Activated CD4-positive, alpha-beta T cell treated with anti-CD3 and anti-CD28 coated beads for 36 hours (primary cell): ENCODE measurements at places on chromosomes 5 and 9. TPM values are rescaled to one million over a fixed set of nuclear protein-coding genes. Genes with fewer than 3 reads are reported as not detected.

DNA sequence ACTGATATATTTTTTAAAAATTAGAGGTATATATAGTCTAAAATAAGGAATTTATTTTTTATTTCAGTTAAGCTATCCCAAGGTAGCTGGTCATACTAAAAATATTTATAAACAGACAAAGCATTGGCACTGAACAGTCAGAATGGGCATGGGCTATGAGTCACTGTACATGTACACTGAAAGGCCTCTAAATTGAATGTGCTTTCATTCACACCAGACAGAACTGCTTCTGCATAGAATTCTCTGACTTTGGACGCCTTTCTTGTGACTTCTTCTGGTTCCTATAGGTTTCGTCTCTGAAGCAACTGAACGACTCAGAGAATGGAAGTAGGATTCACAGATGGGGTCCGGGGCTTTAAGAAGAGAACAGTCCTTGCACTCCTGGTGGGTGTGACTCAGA, 394.8 kb upstream of the MEF2C start:
- H3K4me3 ChIP-seq: no peak overlapping the region
- no peaks in the 10 kb centered on the region for H3K36me3 ChIP-seq
- H3K27ac ChIP-seq: no peak overlapping the region

GRCh38 chr9:124747065-124747464, 24.0 kb downstream of the NR6A1 start:
- no peaks in the 10 kb centered on the region for H3K36me3 ChIP-seq
- H3K4me1 ChIP-seq: peaks cover 6% of the 10 kb centered on the region
- no peak overlapping the region for H3K27ac ChIP-seq
- no peak overlapping the region for H3K4me3 ChIP-seq

The ASPN gene
- total RNA-seq: not detected

GRCh38 chr5:173888473-173889131, 453 bp downstream of the CPEB4 start:
- H3K27ac ChIP-seq: peak overlapping the region; percentile 98
- peak; percentile 32 for DNase-seq
- no peaks in the 10 kb centered on the region for H3K36me3 ChIP-seq
- H3K4me3 ChIP-seq: peak overlapping the region; percentile 96
- H3K4me1 ChIP-seq: peaks cover 66% of the 10 kb centered on the region

DNA sequence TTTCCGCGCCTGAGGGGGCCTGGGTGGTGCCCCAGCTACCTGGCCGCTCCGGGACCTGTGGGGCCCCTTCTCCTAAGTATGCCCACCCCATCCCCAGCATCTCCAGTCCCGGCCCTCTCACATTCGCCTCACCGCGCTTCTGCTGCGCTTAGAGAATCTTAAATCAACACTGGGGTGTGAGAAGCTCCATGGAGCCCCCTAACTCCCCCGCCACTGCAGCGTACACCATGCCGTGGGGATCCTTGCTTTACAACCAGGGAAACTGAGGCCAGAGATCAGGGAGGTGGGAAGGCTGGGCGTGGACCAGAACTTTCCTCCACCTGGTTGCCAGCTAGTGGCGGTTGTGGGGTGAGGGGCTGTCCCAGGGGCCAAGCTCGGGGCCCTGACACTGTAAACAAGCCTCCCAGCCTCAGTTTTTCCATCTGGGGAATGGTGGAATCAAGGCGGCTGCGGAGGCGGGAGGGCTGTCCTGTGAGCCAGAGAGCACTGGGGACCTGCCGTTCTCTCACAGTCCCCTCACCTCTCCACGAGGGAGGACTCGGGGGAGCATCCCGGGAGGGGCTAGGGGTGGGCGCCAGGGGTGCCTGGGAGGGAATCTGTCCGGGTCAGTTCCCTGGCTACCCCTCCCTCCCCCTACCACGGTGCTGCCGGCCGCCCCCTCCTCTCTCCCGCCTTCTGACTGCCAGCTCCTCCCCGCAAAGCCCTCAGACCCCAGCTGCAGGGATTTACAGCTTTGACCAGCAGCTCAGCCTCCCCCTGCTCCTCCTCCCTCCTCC, 161.2 kb downstream of the C9orf50 start:
- peak overlapping the region; percentile 72 for H3K4me3 ChIP-seq
- peak; percentile 81 for DNase-seq
- H3K36me3 ChIP-seq: no peaks in the 10 kb centered on the region
- H3K27me3 ChIP-seq: no peaks in the 10 kb centered on the region
- peak overlapping the region; percentile 74 for H3K27ac ChIP-seq

The NPR3 gene
- total RNA-seq: 0.09 TPM

The PRRX2 gene
- 0.57 TPM for total RNA-seq

The SLCO4C1 gene
- 0.28 TPM for total RNA-seq

DNA sequence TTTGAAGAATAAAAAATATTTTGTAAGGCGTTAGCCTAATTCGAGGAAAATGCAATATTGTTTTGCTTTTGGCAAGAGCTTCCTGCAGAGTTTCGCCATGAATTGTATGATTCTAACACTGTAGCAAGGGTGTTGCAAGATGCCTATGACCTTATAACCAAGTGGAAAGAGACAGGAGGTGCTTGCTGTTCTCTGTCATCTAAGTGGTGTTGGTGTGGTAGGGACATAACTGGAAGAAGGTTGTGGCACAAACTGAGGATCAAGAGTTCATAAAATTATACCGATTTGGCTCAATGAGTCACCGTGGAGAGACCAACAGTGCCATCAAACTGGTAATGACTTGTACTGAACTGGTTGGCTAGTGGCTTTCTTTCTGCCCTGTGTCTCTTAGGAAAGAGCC, 6.3 kb downstream of the STC2 start:
- peaks cover 46% of the 10 kb centered on the region for H3K27me3 ChIP-seq
- DNase-seq: no peak
- no peak overlapping the region for H3K4me3 ChIP-seq
- H3K4me1 ChIP-seq: peaks cover 26% of the 10 kb centered on the region
- peaks cover 94% of the 10 kb centered on the region for H3K36me3 ChIP-seq

GRCh38 chr9:34985311-34985899, 4.1 kb upstream of the DNAJB5 start:
- peak; percentile 81 for DNase-seq
- no peak overlapping the region for H3K4me3 ChIP-seq
- H3K36me3 ChIP-seq: no peaks in the 10 kb centered on the region

The SH3TC2 gene
- total RNA-seq: not detected

GRCh38 chr9:129900263-129901027, 65.2 kb downstream of the USP20 start:
- H3K4me3 ChIP-seq: no peak overlapping the region
- H3K27me3 ChIP-seq: no peaks in the 10 kb centered on the region
- H3K36me3 ChIP-seq: peaks cover 88% of the 10 kb centered on the region
- peak overlapping the region; percentile 90 for H3K27ac ChIP-seq

GRCh38 chr9:98326459-98327248, 71.2 kb upstream of the TBC1D2 start:
- peaks cover 4% of the 10 kb centered on the region for H3K4me1 ChIP-seq
- H3K27ac ChIP-seq: no peak overlapping the region
- no peak overlapping the region for H3K4me3 ChIP-seq
- DNase-seq: peak; percentile 21

GRCh38 chr9:93457006-93457405, 3.6 kb upstream of the FAM120AOS start:
- DNase-seq: no peak
- peaks cover 65% of the 10 kb centered on the region for H3K4me1 ChIP-seq
- no peak overlapping the region for H3K27ac ChIP-seq
- no peak overlapping the region for H3K4me3 ChIP-seq
